ENCODE measurements at places on chromosomes 12 and 14.

DNA sequence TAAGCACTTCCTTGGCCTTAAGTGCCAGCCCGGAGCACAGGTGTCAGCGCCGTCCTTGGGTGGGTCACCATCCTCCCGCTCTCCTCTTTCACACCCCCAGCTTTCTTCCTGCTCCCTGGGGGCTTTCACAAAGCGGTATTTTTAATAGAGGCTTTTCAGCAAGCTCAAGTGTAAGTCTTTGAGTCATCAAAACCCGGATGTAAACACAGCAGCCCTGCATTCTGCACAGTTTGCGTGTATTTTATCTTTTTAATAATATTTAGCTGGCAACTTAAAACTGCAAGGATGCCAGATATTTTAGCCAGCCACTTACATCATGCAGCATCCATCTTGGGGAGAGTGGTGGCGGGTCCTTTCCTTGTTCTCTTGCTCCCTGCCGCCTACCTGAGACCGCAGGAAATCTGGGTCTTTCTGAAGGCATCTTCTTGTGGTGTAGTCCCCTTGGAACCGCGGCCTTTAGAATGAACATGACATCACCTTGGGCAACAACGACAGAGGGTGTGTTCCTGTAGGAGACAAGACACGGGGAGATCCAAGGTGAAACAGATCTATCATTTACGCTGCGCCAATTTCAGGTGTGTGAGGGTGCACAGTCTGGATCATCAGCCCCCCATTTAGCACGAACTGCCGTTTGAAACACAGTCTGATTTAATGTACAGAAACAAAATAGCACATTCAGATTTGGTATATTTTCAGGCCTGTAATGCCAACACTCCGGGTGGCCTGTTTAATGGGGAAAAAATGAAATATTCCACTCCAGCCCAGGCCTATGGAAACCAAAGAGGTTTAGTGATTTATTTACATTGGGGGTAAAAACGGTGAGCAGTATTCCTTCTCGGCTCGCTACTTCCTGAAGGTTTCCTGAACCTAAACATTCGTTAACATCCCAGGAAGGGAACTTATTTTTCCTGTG lies 12.5 kb upstream of the IRF2BPL start:
- no peak for DNase-seq

DNA sequence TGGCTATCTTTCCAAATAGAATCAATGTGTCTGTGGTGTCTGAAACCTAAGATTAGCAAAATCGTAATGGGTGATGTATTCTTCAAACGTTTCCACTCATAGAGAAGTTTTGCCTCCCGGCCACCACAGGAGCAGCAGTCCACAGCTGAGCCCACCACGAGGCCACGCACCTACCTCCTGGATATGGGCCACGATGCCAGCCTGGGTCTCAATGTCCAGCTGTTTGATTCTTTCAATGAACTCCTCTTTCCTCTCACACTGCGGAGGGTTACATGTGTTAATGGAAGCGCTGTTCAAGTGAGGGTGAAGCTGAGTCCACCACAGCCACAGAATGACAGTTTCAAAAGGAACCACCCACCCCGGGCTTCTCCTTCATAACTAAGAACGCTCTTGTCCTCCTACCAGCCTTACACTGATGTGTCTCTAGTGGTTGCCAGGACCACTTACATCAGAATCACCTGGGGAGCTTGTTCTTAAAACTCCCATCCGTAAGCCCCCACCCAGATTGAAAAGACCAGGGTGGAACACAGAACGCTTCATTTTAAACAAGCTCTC lies 75.3 kb downstream of the CCDC88C start:
- DNase-seq = no peak

DNA sequence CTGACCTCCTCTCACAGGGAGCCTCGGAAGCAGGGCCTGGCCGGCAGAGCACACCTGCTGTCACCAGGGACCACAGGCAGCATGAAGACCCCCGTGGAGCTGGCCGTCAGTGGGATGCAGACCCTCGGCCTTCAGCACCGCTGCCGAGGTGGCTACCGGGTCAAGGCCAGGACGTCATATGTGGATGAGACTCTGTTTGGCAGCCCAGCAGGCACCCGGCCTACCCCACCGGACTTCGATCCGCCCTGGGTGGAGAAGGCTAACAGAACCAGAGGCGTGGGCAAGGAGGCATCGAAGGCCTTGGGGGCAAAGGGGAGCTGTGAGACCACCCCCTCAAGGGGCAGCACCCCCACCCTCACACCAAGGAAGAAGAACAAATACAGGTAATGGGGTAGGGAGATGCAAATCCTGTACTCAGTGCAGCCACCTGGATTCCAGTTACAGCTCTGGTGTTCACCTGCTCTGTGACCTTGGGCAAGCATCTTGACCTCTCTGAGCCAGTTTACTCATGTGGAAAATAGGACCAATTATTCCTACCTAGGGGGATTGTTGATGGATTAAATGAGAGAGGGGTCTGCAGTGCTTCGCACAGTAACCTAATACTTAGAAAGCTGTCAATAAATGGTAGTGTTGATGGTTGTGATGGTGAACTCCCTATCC lies 1.3 kb downstream of the RITA1 start:
- DNase-seq = no peak

GRCh38 chr14:21486640-21487087 lies 9.7 kb downstream of the TOX4 start:
- no peak for DNase-seq

DNA sequence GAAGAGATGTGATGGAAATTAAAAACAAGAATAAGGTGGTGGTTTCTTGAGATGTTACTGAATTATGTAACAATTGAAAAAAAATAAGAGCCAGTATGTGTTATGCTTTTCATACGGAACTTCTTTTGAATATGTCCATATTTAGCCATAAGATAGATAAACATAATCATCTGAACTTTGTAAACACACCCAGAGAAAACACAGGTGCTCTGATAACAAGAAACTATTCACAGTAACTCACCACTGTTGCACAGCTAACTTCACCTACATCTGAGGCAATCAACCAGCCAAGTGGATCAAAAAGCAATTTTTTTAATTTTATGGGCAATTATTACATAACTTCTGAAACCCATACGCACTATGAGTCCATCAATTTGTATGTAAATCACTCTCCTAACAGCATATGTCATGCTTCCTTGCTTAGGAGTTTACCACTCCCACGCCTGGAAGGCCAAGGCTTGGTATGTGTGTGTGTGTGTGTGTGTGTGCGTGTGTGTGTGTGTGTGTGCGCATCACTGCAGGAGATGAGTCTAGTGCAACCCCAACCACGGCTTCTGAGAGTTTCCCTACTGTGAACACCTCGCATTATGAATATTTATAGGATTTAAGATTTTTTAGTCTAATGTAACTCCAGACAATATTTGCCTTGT lies 443.4 kb downstream of the BCAT1 start:
- no peak for DNase-seq

GRCh38 chr12:80513211-80513610 lies 69.2 kb downstream of the PTPRQ start:
- DNase-seq = no peak

DNA sequence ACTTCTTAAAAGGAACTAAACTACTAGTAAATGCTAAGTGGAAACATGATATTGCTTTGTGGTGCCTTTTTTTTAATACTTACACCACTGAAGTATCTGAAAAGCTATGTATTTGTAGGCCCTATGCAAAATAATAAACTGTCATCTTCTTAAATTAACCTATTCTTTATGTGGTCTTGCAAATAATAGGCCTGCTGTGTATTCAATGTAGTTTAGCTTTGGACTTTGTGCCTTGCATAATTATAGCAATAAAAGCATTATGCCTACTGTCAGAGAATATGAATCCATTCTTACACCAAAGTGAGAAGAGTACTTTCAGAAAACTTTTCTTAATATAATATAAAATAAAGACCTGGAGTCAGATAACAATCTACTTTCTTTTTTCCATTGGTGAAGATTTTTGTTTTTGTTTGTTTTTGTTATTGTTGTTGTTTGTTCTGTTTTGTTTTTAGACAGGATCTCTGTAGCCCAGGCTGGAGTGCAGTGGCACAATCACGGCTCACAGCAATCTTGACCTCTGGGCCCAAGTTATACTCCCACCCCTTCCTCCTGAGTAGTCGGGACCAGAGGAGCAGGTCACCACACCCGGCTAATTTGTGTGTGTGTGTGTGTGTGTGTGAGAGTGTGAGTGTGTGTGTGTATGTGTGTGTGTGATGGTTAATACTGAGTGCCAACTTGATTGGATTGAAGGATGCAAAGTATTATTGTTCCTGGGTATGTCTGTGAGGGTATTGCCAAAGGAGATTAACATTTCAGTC lies 213.8 kb downstream of the SLC6A15 start:
- DNase-seq = no peak

GRCh38 chr12:15172060-15172822 lies 49.0 kb downstream of the RERG start:
- no peak for DNase-seq

DNA sequence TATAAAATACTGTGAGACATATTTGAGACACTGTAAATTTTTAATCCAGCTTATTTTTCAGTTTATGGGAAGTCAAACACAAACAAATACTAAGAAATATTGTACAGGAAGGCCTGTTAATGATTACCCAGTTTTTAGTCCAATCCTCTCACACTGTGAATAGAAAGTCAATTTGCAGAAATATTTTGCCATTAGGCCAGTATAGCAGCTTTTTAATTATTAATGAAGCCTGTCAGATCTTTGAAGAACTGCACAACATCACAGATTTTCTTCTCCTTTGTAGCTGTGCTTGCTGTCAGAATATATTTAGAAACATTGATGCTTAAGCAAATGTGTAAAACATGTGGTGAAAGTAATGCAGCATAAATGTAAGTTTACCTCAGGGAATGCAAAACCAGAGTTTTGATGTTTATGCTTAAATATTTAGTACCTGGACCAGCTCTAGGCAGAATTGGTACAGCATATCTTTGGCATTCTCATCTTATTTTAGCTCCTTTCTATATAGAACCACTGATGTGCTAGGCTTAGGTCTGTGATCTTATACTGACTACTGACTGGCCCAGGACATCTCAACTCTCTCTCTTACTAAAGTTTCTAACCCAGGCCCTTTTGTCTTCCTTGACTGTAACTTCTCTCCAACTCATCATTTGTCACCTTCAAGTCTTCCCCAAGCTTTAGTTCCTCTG lies 230.8 kb upstream of the NAV3 start:
- DNase-seq = no peak

DNA sequence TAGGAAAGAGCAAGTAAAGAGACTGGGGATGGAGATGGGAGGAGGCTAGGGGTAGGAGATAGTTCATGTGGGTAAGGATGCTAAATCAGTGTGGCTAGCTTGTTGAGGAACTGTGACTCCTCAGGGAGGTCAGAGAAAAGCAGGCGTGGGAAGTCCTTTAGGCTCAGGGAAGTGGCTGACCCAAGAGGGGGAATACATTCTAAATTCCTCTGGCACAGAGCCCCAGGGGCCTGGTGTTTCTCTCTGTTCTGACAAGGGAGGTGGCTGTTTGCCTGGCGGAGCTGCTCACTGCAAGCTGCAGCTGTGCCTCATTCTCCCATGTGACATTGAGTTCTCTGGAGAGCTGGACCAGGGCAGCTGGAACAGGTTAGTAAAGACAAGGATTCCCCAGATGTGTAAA lies 152.2 kb upstream of the SLC38A2 start:
- no peak for DNase-seq

- no peak for DNase-seq
Measured at GRCh38 chr12:84982888-84983287, 53.2 kb downstream of the TSPAN19 start.

- DNase-seq = no peak
Measured at GRCh38 chr14:69922198-69922597, 43.0 kb downstream of the SMOC1 start.

DNA sequence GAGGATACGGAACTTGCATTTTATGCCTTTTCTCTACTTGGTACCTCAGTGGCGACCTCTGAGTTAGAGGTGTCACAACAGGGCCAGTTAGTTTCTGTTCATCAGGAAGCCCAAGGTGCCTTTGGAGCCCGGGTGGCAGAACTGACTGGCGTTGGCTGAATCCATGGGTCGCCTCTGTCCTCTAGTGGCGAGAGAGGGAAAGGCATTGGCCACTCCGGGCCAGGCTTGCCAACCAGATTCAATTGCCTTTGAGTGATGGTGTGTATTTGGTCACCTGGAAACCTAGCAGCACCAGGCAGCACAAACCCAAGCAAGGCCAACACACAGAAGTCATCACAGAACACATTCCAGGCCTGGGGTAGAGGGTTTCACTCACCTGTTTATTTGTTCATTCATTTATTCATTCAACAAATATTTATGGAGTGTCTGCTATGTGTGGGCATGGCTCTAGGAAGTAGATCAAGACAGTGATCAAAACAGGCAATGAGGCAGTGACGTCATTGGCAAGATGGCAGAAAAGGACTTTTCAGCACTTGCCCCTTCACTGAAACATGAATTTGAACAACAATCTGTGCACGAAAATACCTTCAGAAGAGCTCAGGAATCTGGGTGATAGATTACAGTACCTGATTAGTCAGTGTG lies 40.5 kb upstream of the KCNA5 start:
- DNase-seq = peak; percentile 10

- no peak for DNase-seq
Measured at GRCh38 chr14:102985665-102986064, 63.2 kb downstream of the AMN start.

- DNase-seq = peak; percentile 82
Measured at GRCh38 chr14:76647697-76648298, 113.5 kb upstream of the VASH1 start.

DNA sequence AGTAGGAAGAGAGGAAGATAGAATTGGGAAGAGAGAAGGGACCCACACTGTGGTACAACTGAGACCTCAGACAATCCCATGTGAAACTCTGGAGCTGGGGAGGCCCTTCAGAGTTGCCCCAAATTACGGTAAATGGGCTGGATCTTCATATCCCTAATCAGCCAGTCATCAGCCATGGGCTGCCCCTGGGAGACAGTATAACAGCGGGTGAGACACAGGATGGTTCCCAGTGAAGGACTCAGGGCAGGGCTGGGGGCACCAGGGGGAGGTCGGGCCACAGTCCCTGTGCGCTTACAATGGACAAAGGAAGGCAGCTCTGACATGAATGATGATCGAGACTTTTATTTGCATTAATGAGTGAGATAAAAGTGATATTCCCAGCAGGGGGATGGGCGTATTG lies 74.2 kb upstream of the BDKRB2 start:
- no peak for DNase-seq

- no peak for DNase-seq
Measured at GRCh38 chr12:3596703-3597415, 105.9 kb downstream of the PRMT8 start.

Measured in Kasumi-1 (cell line).